ENCODE measurements at places on chromosomes 7 and 10.

DNA sequence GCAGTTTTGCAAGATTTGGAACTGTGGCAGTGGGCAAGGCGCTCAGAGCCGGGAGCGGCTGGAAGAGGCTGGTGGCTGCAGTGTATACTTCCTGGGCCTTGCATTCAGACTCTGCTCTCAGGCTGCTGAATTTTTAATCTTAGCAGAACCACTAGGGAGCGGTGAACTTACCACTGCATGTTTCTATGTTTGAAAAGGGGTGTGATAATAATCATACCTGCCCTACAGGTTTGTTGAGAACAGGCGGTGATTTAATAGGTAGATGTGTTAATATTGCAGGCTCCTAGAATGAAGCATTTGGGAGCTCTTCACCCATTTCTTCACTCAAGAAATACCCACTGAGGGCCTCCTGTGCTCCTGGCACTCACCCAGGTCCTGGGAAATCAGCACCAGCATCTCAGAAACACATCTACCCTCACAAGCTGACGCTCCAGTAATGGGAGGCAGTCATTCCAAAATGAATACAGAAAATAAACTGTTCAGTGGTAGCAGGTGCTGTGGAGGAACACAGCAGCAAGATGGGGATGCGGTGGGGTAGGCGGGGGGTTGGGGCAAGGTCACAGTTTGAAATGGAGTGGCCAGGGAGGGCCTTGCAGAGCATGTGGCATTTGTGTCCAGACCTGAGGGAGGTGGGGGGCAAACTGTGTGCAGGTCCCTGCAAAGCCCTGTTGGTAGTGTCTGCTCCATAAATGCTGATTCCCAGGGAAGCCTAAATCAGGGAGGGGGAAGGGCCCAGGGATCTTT is 41.0 kb downstream of the VWA2 start:
- no peak for DNase-seq

- DNase-seq, result no peak
These were observed 571 bp downstream of the KDM7A start for GRCh38 chr7:140176122-140176701.

GRCh38 chr10:79358811-79359210 is 11.5 kb downstream of the PPIF start:
- DNase-seq, result no peak

DNA sequence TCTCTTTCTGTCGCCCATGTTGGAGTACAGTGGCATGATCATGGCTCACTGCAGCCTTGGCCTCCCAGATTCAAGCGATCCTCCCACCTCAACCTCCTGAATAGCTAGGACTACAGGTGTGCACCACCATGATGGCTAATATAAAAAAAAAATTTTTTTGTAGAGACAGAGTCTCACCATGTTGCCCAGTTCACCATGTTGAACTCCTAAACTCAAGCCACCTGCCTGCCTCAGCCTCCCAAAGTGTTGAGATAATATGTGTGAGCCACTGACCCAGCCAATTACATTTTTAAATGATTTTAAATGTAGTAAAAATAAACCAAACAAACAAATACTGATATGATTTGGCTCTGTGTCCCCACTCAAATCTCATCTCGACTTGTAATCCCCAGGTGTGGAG is 101.7 kb upstream of the LEP start:
- no peak for DNase-seq

GRCh38 chr7:70436790-70437350 is 695.1 kb upstream of the GALNT17 start:
- DNase-seq, result no peak

DNA sequence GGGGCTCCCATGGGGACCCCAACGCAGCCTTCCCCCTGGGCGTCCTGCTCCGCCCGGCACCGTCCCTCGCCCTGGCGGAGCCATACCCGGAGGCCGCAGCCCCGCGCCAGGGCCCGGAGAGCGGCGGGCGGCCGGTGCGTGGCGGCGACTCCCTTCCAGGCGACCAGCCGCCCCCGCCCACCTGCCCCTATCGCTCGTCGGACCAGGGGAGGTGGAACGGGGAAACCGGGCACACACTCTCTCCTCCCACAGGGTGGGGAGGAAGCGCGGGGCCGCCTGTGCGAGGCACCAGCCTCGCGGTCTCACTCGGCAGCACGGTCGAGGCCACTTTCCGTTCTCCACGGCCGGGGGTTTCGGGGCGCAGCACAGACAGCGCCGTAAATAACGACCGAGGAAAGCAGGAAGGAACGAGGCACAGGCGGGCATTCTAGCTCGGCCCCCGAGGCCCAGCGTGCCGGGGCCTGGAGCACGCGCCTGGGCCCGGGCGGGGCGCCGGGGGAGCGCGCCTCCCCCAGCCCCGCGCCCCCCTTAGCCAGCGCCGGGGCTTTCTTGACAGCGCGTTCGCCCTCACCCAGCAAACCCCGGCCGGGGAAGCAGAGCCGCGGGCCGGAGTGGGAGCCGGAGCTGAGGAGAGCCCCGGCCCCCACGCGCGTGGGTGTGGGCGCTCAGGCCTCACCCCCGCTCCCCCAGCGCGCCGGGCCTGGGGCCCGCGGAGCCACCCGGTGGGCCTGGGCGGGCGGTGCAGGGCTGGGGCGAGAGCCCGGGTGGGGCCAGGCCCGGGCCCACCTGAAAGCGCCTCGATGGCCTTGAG is 936 bp downstream of the IGF2BP3 start:
- DNase-seq, result no peak
